ENCODE measurements at places on chromosomes 5 and 9.

DNA sequence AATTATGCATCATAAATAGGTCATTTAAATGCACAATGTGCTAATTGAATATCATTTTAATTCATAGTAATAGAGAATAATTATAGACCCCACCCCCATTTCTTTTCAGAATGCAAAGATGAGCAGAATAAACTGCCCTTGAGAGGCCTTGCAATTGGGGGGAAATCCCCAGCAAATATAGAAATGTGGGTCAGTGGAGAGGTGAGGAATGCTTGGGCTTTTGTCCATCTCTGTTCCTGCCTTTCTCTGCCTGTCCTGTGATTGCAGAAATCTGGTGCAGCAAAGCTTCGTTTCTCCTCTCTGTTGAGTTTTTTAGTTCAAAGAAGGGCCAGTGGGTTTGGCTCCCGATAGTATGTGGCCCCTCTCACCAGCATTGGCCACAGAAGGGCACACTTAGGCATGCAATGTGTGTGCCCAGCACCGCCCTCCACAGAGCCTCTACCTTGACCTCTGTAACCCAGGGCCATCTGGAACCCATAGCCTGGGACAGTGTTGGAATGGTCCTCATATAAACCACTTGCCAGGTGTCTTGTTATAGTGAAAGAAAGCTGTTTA is 164.2 kb downstream of the SEMA6A start:
- DNase-seq: no peak

DNA sequence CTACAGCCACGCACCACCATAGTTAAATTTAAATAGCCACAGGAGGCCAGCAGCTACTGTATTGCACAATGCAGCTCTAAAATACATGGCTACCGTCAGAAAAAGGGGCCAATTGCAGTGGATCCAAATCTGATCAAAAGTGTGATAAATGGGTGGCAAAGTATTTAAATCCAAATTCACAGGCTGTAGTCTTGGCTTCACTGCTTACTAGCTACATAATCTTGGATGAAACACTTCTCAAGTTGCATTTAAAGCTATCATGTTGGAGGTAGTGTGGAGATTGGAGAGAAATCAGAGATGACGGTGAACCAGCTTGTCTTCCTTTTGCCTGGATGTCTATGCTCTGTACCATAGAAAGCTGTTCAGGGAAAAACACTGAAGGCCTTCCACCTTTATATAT is 24.0 kb upstream of the SLC44A1 start:
- DNase-seq: no peak

DNA sequence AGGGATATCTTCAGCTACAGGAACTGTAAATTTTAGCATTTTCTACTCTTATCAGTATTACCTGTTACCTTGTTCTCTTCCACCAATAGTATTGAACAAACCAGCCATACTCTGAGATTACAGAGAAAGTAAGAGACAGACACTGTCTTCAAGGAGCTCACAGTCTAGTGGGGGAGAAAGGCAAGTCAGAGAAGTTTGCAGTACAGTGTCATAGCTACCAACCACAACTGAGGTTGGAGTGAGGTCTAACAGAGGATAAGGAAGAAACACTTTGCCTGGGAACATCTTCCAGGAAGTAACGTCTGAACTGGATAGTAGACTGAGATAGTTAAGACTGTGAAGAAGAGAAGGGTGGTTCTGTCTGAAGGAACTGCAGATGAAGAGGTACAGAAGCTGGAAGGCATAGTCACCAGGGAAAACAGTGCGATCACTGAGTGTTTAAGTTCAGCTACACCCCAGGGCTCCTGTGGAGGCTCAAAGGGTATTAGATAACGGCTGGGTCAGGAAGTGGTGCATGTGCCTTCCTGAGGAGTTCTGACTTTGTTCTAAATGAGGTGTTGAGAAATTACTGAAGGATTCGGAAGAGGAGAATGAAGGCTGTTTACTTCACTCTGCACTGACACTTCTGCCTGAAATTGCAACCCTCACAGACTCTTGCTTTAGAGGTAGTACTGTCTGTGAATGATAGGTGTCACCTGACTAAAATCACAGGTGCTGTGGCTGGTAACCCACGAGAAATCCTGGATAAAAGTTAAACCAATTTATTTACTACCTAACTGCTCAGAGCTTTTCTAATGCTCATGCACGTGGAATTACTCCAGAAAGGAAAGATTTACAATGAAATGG is 841.6 kb downstream of the MAT2B start:
- no peak for DNase-seq

- no peak for DNase-seq
Measured at GRCh38 chr9:126735482-126735881, 69.4 kb upstream of the ZBTB43 start.

DNA sequence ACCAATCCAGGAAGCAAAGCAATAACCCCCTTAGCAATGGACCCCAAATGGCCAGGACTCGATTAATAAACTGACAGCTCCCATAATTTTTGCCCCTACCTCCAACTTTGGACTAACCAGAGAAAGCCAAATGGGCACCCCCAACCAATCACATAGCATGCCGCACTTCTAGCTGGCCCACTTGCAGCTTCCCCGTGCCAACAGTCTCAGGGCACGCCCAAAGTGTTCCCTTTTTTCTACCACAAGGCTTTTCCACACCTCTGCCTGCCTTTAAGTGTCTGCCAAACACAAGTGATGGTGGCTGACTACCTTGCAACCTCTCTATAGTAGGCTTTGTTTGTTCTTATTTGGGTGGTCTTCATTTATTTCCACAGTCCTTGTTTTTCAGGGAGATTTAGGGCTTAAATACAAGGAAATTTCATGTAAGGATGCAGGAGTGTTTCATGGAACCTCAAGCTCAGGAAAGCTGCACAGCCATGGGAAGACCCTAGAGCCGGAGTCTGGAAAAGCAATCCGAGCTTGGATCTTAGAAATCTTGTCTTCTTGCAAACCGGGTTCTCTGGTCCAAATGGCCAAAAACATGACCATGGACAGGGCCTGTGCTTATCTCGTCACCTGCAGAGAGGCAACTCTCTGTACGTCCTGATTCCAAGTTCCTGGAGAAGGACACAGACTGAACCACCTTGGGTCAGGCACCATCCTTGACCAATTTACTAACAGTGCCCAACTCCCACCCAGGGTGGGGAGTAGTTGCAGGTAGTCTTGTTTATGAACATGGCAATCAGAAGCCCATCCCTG is 89.2 kb downstream of the THBS4 start:
- DNase-seq: no peak

DNA sequence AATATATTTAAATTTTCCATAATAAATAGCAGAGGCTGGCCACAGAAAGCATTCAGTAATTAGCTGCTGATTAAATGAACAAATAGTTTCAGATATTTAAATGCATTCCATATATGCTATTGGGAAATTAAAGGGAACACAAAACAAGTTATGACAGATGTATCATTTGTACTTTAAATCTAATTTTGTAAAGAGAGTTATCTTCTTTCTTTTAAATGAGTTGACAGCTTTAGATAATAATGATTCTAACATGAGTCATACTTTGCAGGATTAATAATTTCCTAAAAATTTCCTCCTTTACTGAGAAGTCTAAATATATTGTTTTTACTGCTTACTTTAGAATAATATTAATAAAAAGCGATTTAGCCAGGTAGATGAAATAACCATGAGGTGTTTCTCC is 320.1 kb downstream of the ADAMTS6 start:
- no peak for DNase-seq

DNA sequence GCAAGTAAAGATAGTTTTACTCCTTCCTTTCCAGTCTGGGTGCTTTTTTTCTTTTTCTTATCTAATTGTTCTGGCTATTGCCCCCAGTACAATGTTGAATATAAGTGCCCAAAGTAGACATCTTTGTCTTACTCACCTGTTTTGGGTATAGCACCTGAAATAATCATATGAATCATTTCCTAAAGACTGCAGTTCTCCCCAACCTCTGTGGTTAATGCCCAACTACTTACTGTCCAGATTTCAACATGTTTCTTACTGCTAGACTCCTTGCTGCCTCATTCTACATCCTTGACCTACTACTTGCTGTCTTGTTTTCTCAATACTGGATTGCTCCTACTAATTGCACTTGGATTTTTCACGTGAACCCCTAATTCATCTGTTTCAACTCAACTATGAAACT is 8.8 kb upstream of the HSDL2 start:
- DNase-seq: no peak

- DNase-seq: no peak
Measured at GRCh38 chr9:88590558-88591146, 55.7 kb downstream of the NXNL2 start.

- no peak for DNase-seq
Measured at GRCh38 chr5:56763711-56764466, 51.5 kb upstream of the MAP3K1 start.
